Kasumi-1 (cell line): ENCODE measurements at places on chromosomes 11 and 22.

DNA sequence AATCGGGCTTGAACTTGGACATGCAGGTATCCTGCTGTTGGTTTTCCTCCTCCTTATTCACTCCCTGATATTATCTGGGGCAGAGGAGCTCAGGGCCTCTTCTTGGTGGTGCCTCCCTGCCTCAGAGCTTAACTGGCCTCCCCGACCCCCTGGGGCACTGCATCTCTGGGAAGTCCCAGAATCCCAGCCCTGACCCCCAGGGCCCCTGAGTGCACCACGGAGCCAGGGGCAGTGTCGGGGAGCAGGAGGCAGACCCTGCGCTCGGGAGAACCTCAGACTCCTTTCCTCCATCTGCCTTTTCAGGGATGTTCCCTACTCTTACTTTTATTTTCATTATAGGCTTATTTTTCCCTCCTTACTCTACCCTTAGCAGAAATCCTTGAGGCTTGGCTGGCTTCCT, 537.0 kb downstream of the BRD1 start:
- no peak for DNase-seq

- no peak for DNase-seq
These were observed 146.3 kb downstream of the WNT7B start for GRCh38 chr22:45830531-45831245.

DNA sequence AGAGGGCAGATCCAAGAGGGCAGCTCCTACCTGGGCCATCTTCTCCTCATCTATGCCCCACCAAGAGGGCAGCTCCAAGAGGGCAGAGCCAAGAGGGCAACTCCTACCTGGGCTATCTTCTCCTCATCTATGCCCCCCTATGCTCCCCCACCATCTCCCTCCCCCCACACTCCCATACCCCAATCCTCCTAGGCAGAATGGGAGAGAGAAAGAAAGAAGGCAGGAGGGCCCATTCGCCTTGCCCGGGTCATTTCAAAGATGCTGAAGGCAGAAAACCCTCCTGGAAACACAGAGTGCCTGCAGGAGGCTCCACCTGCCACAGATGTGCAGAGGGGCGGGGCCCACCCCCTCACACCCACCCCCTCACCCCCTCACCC, 78.5 kb downstream of the BUD13 start:
- DNase-seq: no peak

DNA sequence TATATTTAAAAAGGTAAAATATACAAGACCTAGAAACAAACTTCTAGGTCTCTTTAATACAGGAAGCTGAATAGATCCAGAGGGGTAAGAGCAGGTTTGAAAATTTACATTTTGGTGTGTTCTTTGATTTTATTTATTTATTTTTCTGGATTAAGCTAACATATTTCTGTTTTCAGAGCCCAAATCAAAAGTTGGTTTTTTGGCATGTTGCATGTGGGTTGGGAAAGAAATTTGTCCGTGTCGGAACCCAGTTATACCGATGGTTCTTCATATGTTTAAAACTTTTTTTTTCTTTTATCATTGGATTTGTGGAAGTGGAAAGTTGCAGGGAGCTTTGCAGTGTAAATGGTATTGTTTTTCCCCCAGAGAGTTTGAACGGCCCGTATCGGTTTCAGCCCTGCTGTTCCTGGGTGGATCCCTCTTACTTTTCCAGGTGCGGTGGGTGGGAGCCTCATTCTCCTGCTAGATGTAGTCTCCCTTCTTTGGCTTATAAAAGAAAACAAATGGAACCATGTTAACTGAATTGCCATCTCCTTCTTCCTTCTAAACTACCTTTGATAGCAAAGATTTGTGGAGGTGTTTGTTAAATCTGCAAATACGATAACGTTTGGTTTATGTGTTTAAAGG, 746 bp downstream of the CTNND1 start:
- DNase-seq: no peak

- DNase-seq: no peak
These were observed 104.9 kb downstream of the BCR start for GRCh38 chr22:23285236-23285635.

DNA sequence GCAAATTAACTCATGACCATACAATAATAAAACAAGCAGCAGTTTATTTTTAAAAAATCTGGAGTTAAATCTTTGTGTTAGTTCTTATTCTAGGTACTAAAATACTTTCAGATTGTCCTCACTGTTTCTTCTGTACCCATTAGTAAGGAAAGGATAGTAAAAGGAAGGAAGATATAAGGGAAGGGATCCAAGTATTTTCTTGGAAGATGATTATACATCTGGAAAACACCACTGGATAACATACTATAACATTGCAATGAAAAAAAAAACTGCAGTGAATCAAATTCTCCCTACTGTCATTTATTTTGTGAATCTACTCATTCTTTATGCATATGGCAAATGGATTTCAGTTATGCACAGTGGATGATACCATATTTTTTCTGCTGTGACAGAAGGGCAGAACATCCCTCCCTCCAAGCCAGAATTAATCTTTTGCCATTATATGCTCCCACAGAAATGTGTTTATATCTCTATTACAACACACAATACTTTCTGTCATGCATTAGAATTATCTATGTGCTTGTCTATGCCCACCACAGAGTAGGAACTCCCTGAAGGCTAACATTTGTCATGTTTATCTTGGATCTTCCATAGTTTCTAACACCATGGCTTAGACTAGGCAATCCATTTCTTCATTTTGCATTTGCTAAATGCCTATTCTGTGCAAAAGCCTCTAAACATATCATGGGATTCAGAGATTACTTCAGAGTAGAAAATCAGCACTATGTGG, 282.3 kb upstream of the CTSC start:
- no peak for DNase-seq

GRCh38 chr11:128580612-128581011, 6.7 kb downstream of the ETS1 start:
- no peak for DNase-seq

DNA sequence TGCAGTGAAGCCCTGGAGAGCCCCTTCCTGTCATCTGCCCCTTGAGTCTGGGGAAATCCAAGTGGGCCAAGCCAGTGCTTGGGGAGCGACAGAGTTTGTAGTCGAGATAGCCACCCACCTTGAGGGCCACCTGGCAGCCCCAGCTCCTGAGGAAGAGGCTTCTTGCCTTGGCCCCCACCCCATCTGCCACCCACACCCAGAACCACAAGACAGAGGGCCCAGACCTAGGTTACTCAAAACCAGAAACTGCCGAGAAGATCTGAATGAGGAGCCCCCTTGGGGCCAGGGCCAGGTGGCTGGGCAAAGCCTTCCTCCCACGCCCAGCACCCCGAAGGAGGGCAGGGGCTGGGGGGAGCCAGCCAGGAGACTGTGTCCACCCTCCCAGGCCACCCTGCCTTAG, 18.8 kb upstream of the PRR5 start:
- no peak for DNase-seq

DNA sequence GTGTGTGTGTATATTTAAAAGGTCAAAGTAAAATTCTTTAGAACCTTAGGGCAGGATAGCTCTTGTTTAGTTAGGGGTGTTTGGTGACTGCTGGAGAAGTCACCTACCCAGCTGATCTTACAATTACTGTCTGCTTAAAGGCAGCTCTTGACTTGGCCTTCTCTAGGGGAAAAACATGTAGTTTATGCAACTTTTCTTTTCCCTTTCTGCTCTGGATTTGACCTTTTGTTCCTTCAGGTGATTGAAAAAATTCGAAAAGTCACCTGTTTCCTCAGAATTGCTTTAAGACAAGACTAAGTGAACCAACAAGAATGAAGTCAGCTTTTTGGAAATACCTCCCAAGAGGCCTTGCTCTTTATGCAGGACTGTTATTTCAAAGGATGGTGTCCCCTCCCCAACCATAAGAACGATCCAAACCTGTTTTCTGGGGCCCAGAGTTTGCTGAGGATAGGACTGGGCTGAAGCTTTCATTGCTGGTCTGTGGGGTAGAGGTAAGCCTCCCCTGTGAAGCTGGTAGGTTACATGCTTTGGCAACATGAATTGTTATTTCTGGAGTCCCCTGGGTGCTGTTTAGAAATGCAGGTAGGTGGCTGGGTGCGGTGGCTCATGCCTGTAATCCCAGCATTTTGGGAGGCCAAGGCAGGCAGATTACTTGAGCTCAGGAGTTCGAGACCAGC, 111.2 kb downstream of the PTPRJ start:
- no peak for DNase-seq

- DNase-seq: no peak
These were observed 9.2 kb upstream of the FGF3 start for GRCh38 chr11:69828276-69828970.

DNA sequence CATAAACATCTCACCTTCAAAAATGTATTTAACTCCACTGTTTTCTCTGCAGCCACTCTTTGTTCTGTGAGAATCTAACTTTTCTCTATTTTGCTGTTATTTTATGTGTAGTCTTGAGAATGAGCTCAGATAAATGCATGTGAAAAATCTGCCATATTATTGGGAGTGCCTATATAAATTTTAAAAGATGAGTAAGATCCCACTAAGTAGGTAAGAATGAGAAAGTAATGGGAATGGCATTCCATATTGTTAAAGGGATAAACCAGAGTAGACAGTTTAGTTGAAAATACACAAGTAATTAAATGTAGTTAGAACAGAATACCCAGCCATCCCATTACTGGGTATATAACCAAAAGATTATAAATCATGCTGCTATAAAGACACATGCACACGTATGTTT, 817.2 kb downstream of the FAM181B start:
- DNase-seq: no peak

GRCh38 chr22:42586381-42586780, 28.3 kb downstream of the POLDIP3 start:
- no peak for DNase-seq

DNA sequence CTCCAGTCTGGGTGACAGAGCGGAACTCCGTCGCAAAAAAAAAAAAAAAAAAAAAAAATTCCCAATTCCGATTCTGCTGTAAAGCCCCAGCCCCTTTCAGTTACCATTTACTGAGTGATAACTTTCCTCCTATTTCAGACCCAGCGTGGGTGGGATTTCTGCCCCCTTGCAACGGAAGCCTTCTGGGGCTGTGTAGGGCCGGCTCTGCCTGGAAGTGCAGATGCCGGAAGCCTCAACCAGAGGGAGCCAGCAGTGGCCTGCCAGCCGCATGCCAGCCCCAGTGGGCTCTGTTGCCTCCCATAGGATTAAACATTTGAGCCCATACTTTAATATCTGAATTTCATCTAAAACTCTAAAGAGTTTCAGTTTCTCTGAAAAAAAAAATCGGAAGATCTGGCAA, 60.0 kb upstream of the NUP50 start:
- DNase-seq: no peak

GRCh38 chr11:1597331-1597993, 632 bp downstream of the KRTAP5-2 start:
- no peak for DNase-seq

DNA sequence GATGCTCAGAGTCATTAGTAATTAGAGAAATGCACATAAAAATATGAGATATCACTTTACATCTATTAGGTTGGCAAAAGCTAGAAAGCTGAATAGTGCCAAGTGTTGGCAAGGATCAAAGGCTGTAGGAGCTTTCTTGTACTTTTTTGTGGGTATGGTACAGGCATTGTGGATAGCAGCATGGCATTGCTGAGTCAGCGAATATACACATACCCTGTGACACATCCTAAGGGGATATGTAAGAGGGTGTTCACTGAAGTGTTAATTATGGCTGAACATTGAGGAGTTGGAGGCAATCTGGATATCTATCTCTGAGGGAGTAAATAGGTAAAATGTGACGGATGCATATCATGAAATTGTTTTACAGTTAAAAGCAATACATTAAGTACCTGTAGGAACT, 27.0 kb upstream of the IL18BP start:
- no peak for DNase-seq

DNA sequence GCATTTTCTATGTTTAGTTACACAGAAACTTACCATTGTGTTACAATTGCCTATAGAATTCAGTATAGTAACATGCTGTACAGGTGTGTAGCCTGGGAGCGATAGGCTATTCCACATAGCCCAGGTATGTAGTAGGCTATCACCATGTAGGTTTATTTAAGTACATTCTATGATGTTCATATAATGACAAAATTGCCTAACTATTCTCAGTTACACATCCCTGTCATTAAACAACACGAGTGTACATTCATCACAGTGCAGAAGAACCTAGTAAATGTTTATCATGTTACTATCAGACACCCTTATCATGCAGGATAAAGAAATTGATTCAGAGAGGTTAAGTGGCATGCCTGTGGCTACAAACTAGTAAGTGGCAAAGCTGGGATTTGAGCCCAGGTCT, 28.4 kb upstream of the BMAL1 start:
- DNase-seq: no peak

DNA sequence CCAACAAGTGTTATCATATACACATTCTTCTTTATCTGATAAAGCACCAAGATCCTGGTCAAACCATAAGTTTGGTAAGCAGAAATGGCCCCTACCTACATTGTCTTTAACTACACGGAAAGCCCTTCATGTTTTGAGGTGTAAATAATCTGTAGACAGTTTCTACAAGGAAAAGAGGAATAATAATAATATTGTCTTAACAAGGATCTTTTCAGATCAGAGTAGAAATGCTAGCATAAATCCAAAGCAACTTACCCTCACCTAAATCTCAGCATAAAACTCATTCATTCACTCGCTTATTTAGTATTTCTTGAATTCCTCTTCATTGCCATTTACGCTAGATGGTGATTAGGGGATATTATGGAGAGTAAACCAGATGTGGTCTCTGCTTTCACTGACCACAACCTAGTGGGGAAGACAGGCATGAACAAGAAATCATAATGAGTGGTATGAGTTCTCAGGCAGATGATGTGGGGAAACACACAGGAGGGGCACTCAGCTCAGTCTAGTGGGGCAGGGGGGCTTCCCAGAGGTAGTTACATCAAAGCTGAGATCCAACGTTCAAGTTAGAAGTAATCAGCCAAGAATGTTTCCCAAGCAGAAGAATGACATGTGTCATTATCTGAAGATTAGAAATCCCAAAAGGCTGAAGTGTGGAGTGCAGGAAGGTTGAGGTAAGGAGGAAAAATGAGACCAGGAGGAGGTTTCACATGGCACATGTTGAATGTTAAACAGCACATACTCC, 65.4 kb upstream of the ZC3H12C start:
- DNase-seq: no peak

- DNase-seq: no peak
These were observed 35.8 kb upstream of the MYO18B start for GRCh38 chr22:25706197-25706596.
